Stimulated activated CD8-positive, alpha-beta memory T cell treated with anti-CD3 and anti-CD28 coated beads, Interleukin-2, amount 100 ng/mL, for 1 hour (primary cell): ENCODE measurements at places on chromosomes 2 and 18.

GRCh38 chr18:48284743-48285142 lies 124.4 kb downstream of the ZBTB7C start:
- DNase-seq = no peak

DNA sequence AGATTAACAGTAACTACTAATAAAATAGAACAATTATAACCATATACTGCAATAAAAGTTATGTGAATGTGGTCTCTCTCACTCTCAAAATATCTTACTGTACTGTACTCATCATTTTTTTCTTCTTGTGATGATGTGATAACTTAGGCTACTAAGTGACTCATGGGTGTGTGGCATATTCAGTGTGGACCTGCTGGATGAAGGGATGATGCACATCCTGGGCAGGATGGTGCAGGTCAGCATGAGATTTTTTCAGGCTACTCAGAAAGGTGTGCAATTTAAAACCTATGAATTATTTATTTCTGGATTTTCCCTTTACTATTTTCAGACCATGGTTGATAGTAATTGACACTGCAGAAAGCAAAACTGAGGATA lies 90.7 kb downstream of the NCKAP5 start:
- DNase-seq = no peak

- DNase-seq = no peak
Measured at GRCh38 chr2:129778584-129778877, 200.9 kb upstream of the RAB6C start.

DNA sequence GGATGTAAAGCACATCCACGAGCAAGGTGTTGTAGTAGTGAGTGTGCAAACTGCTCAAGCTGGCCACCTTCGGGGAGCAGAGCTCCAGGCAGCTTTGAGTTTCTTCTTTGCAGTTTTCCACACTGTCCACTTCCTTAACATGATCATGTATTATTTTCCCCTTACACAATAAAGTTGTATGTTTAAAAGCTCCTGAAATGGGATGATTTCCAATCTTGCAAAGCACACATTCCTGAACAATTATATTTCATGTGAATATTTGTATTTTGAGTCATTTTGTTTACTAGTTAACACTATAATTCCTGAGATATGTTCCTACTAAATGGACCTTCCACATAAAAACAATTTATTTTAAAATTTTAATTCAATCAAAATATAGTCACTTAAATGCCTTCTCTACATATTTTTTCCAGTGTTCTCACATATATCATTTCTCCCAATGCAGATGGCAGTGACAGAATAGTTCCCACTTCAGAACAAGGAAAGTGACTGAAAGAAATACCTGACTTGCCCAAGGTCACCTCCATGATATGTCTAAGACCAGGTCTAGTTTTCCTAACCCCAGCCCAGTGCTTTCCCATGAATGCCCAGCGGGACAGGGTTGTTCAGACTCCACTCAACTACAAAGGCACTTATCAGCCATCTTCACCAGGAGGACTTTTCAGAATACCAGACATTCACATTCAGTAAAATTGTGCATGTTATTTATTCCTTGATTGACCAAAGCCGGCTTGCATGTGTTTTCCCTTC lies 5.5 kb downstream of the CYB5A start:
- no peak for DNase-seq

- no peak for DNase-seq
Measured at GRCh38 chr2:234411793-234412192, 85.1 kb downstream of the ARL4C start.

DNA sequence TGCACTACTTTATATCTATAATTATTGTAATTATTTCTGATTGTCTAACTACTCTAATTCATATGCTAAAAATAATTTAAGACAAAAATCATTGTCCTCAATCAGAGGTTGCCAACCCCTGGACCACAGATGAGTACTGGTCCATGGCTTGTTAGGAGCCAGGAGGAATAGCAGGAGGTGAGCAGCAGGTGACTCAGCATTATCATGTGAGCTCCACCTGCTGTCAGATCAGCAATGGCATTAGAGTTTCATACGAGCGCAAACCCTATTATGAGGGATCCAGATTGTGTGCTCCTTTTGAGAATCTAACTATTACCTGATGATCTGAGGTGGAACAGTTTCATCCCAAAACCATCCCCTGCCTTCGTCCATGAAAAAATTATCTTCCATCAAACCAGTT lies 1434.4 kb downstream of the LRP1B start:
- no peak for DNase-seq

- no peak for DNase-seq
Measured at GRCh38 chr2:176504440-176504839, 235.2 kb downstream of the MTX2 start.

- DNase-seq = no peak
Measured at GRCh38 chr2:215397632-215398341, 38.1 kb downstream of the FN1 start.

DNA sequence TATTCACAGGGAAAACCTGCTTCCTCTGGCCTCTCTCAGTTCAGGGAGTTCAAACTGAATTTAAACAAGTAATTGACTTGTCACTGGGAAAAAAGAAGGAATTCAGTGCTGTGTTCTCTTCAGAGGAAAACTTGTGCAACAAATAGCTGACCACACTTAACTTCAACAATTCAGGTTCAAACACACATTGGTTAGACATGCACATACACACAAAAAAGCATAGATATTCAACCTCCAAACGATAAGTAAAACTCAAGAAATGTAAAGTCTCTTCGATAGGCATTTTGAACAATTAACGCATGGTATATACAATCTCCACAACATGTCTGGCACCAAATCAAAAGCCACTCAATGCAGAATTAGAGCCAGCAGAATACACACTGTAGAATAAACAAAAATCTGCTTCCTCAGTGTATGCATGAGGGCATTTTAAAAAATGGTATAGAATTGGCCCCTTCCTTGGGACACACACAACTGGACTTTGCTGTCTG lies 269.0 kb downstream of the TCF4 start:
- DNase-seq = no peak

DNA sequence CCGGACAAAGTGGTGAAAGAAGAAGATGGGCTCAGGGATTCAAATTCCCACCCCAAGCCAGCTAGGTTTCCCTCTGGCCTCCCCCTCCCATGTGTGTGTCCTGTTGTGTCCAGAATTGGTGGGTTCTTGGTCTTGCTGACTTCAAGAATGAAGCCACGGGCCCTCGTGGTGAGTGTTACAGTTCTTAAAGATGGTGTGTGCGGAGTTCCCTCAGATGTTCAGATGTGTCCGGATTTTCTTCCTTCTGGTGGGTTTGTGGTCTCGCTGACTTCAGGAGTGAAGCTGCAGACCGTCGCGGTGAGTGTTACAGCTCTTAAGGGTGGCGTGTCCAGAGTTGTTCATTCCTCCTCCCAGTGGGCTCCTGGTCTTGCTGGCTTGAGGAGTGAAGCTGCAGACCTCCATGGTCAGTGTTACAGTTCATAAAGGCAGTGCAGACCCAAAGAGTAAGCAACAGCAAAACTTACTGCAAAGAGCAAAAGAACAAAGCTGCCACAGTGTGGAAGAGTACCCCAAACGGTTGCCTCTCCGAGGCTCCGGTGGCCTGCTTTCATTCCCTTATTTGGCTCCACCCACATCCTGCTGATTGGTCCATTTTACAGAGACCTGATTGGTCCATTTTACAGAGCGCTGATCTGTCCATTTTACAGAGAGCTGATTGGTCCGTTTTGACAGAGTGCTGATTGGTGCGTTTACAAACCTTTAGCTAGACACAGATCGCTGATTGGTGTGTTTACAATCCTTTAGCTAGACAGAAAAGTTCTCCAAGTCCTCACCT lies 37.7 kb upstream of the KLF11 start:
- no peak for DNase-seq

- no peak for DNase-seq
Measured at GRCh38 chr2:168751104-168751740, 51.2 kb upstream of the NOSTRIN start.

DNA sequence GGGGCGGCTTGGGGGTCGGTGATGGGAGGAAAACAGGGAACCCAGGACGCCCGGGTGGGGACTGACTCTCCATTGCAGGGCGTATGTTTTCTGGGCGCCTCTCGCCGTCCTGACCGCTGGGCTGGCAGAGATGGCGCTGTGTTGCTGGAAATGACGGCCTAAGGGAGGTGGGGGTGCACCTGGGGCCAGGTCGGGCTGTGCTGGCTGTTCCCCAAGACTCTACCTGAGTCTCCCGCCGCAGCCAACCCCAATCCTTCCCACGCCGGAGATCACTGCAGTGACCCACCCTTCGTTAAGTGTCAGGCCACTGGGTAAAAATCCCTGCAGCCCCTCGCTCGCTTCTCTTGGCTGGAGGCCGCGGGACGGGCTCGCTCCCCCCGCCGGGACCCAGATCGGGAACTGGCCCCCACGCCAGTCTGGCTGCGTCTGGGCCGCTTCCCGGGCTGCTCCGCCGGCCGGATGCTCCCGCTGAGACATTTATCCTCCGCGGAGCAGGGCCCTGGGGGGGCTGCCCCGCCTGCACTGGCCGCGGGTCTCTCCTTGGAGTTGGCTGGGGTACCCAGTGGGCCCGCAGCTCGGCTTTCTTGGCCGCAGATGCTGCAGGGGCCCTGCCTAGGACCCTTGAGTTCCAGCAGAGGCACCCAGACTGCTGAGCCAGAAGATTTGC lies 7.8 kb upstream of the ARMC9 start:
- no peak for DNase-seq

DNA sequence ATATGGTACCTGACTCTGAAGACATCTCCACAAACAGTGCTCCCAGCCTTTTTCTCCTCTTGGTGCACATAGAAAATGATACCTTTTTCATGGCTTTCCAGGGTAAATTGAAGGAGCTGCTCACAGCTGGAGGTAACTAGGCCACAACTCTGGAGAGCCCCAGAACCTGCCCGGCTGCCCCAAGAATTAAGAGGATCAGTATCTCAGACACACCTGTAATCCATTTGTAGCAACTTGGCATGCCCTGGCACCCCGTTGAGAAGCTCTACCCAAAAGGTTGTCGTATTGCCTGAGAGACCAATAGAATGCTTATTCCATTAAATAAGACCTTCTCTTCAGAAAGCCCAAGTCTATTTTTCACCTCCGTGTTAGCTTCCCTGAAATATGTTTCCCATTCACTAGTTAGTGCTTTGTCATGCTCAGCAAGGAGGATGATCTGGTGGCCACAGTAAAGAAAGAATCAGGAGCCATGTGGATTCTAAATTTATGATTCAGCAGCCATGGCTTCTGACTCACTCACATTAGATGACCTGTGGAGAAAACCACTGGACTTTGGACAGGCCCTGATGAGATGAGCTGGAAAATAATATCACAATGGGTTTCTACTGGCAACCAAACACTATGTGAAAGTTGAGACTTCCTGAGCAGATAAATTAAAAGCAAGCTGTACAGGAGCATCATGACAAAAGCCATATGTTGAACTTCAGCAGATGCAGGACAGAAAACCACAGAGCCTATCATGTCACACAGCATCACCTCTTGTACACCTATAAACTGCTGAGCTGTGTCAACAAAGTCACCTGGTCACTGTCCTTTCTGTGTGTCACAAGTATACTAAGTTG lies 253.3 kb upstream of the OSR1 start:
- DNase-seq = no peak

GRCh38 chr2:181363164-181363563 lies 94.0 kb upstream of the ITGA4 start:
- no peak for DNase-seq

GRCh38 chr2:150872756-150873395 lies 385.4 kb upstream of the RND3 start:
- DNase-seq = no peak

- no peak for DNase-seq
Measured at GRCh38 chr2:167140767-167141166, 252.5 kb downstream of the XIRP2 start.

GRCh38 chr18:28916456-28916855 lies 739.5 kb upstream of the CDH2 start:
- no peak for DNase-seq

- no peak for DNase-seq
Measured at GRCh38 chr18:62045316-62045715, 141.5 kb downstream of the PIGN start.

DNA sequence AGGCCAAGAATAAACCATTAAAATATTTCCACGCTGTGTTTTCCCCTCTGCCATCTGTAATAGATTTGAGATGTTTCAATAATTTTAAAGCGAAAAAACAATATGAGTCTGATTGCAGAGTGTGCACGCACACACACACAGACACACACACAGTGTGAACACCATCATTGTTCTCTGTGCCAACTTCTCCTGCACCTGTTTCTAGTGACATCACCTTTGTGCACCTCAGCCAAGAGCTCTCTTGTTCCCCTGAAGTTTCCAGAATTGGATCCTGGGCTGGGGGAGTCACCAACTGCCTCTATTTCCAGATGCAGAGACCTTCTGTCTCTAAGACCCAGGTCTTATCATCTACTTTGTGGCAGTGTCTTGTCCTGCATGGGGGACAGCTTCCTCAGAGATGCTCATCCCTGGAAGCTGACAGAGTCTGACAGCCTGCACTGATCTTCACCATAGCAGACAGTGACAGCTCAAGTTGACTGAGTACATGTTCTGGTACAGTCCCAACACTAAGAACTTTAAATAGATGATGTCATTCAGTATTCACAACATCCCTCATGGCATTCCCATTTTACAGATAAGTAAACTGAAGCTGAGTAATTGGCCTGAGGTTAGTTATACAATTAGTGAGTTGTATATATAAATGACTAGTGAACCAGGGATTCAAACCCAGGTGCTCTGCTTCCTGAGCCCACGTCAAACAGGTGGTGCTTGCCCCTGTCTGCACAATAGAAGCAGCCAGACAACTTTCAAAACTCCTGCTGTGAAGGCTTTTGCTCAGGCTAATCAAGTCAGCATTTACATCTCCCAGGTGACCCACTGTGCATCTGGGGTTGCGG lies 39.4 kb downstream of the ACOXL start:
- DNase-seq = no peak

- peak; percentile 61 for DNase-seq
Measured at GRCh38 chr2:191150600-191151330, at the start of gene STAT4. Gene STAT4 (minus strand): TSS chr2:191150994. CDS start chr2:191148203, 2,791 bp downstream.
